Skin of body (tissue), 3 donors: ENCODE measurements at places on chromosomes 1 and 21. TPM values are rescaled to one million over a fixed set of nuclear protein-coding genes. Genes with fewer than 3 reads are reported as not detected.

The CELA3B gene
- not detected for total RNA-seq

DNA sequence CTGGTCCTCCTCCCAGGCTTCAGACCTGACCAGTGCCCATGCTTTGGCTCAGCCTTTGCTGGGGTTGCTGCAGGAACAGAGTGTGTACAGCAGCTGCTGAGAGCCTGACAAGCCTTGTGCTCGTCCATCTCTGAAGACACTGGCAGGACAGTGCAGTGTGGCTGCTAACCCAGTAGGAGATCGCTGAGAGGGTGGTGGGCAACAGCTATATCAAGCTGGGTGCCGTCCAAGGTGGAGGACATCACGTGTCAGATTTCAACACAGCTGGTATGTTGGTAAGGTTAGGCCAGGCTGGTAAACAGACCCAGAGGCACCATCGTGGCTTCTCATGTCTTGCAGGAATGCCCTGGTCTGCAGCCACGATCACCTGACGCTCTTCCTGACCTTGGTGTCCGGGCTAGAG, 17.9 kb upstream of the SLC25A34 start:
- no peak for DNase-seq

DNA sequence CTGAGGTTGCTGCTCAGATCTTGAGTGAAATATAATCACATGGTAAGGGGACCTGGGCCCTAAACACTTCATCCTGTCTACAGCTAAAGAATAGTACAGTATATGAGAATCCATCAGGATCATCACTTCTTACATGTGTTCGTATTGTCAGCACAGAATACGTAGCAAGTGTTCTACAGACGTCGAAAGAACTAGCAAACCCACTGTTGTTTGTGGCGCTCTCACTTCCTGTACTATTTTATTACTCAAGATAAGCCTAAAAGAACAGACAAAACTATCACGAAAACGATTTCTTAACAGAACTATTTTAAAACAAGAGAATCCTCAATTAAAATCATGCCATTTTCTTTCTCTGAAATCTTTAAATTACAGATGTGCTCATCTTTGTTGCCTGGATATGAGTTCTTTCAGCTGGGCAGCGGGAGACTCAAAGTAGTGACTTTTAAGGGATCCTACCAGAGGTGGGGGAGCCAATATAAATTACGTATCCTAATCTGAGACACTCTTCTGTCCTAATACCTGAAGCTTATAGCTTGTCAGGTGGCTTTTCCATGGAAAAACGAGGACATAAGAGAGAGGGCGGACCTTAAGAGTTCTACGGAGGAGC, 724 bp downstream of the ST7L start:
- DNase-seq = peak; percentile 21

- no peak for DNase-seq
Measured at GRCh38 chr1:245791410-245792312, 636.9 kb downstream of the KIF26B start.

The ZNF695 gene
- total RNA-seq = 1.7 TPM

GRCh38 chr1:11188381-11188780, 774 bp upstream of the ANGPTL7 start:
- no peak for DNase-seq

DNA sequence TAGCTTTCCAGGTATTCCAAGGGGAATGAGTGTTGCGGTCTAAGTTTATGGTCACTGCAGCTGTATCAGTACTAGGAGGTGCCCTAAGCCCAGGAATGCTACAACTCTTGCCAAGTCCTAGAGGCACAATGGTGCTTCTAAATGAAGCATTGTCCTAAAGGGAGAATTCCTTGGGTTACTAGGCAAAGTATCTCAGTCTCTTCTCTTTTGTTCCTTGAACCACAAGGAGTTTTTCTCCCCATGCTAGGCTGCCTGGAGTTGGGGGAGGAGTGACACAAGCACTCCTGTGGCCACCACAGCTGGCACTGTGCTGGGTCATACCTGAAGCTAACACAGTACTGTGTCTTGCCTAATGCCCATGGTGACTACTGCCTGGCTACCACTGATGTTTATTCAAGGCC, 50.7 kb downstream of the KMO start:
- no peak for DNase-seq

DNA sequence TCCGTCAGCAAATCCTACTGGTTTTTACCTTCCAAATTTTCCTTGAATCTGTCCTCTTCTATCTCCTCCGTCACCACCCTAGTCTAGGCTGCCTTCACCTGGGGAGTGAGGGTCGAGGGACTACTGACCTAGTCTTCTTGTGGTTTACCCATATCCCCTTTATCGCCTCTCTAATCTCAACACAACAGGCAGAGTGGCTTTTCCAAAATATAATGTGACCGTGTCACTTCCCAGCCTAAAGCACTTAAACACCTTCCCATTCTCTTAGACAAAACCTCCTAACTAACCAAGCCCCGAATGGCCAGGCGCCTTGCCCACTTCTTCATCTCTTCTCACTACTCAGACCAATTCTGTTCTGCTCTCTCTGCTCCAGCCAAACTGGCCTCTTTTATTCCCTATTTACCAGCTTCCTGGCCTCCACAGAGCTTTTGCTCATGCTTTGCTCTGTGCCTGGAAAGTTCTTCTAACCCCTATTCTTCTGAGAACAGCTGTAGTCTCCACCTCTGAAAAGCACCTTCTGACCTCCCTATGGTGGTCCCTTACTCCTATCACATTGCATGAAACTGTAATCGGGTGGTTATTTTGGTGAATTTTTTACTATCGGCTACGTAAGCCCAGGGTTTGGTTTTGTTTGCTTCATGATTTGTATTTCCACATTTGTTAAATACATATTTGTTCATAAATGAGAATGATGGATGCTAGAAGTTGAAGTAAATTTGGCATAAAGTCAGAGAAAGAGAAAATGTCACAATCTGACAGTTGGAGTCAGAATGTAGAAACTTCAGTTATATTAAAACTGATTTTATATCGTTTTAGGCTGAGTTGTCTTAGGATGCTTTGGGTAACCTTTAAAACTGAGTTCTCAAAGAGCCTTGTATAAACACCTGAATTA, 1.2 kb upstream of the NBPF1 start:
- DNase-seq = no peak

- no peak for DNase-seq
Measured at GRCh38 chr1:193181985-193182384, 4.4 kb downstream of the B3GALT2 start.

GRCh38 chr1:211935448-211935970, 99.8 kb downstream of the INTS7 start:
- DNase-seq = no peak

- DNase-seq = no peak
Measured at GRCh38 chr1:211033921-211034525, 99.9 kb downstream of the KCNH1 start.

DNA sequence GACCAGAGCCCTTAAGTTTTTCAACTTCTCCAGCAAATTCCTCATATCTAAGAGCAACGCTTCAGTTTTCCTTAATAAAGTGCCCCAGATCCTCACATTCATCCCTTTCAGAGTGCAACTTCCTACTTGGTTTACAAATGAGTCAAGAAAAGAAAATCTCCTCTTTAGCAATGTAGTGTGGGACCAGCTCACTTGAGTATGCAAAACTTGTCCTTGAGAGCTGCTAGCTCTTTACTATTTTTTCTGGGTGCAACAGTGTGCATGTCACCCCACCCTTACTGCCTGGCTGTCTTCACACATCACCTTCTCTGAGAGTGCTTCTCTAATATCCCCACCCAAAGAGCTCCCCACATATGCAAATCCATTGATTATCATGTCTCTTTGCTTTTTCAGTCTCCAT, 203.1 kb upstream of the CAMK1G start:
- no peak for DNase-seq

GRCh38 chr1:219298571-219299148, 125.0 kb downstream of the LYPLAL1 start:
- peak; percentile 95 for DNase-seq

DNA sequence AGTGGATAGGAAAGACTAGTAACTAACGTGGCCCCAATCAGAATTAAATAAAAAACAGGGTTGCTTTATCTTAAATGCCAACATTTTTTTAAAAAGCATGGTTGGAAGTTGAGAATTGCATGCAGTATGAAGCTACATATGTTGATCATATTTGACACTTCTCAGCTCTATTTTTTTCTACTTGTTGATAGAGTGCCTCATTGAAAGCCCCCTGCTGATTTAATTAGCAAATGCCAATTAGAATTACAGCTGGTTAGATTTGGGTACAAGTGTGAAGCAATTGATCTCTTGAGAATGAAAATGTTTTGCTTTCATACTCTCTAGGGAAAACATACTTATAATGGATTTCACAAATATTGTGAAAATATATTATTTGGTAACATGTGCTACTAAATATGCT, 40.5 kb downstream of the CHD1L start:
- no peak for DNase-seq

The PRRX1 gene
- 118 TPM for total RNA-seq

The FAM177B gene
- 0.20 TPM for total RNA-seq

DNA sequence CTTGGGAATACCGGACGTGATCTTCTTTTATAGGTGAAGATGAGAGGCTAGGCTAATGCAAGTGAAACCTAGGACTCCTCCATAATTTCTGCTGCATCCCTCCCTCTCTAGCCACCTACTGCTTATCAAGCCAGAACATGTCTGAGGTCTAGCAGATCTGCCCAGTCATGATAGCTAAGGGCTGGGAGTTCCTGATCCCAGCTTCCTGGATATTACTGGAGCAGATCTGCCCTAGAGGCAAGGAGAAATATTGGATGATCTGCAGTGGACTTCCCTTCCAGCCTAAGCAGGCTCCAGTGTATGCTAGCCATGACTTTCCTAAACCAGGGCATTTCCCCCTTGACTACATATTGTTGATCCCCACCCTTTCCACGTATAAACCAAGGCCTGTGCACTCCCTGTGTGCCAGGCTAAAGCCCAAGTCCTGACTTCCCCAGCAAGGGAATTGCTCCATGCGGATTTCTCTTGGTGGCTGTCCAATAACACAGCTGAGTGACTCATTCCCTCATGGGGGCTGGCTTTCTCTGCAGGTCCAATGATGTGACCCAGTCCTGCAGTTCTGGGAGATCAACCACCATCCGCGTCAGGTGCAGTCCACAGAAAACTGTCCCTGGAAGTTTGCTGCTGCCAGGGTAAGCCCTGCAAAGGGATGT, 15.5 kb upstream of the SARS1 start:
- no peak for DNase-seq

The FCRLA gene
- total RNA-seq = 0.30 TPM

DNA sequence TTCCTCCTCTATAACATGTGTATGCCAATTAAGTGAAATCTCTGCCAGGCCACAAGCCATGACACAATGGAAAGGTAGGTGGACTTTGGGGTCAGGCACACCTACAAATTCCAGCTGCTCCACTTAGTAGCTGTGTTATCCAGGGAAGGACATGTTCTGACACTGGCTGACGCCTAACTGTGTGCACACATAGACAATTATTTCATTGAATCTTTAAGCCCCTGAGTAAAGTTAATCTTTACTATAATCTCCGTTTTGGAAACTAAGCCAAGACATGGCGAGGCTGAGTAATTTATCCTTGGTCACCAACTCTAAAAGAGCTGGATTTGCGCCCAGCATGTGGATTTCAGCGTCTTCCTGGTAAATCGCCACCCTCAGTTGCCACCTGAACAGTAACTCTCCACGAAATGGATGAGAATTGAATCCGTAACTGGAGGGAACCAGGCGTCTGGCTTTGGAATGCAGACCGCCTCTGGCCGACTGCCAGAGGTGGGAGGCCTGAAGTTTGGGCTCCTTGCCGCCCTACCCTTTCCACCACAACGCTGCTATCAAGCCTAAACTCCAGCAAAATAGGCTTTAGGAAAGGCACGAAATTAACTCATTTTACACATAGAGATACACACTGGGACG, 888 bp upstream of the SNRPE start:
- DNase-seq = peak; percentile 25

DNA sequence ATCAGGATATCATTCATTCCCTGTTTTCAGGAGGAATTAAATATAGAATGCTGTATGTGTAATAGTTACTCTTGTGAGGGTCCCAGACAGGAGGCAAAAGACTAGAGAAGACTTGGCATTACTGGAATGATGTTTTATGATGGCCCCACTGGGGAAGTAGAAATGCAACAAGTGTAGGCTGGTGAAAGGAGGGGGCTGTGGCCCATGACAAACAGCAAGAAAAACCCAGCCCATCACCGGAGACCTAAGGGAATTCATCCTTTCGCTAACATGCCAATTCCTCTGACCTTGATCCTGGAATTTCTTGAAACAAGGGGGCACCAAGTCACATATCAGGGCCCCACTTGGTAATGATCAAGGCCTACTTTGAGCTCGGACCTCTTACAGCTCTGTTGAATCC, 5.5 kb upstream of the IFNGR2 start:
- DNase-seq = no peak

The CPT2 gene
- total RNA-seq = 10.6 TPM

The GBP1 gene
- 42.4 TPM for total RNA-seq

DNA sequence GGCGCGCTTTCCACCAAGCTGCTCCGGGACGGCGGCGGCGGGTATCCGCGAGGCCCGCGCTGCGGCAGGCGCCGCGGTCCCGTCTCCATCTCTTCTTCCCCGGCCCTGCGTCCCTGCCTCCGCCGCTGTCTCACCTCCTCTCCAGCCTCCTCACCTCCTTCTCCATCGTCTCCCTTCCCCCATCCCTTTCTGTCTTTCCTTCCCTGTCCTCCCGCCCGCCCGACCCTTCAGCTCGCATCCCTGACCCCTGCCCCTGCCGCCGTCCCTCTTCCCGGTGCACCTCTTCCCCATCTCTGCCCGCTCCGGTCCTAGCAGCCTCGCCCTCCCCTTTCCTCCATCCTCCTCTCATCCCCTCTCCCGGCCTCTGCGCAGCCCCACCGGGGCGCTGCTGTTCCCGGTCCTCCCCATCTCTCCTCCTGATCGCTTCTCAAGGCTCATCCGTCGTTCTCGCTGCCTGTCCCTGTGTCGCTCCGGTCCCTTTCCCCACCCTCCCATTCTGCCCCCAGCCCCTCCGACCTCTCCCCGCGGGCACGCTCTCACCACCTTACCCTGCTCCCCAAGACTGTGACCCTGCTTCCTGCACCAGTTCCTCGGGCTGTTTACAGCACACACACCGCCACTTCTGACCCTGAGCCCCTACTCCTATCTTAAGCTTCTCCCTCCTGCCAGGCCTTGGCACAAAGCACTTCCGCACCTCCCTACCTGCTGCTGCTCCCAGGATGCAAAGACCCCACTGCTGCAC, 760 bp upstream of the NPHP4 start:
- DNase-seq = no peak

- no peak for DNase-seq
Measured at GRCh38 chr1:245582026-245582425, 427.2 kb downstream of the KIF26B start.

GRCh38 chr1:160823296-160823695, 27.3 kb downstream of the LY9 start:
- DNase-seq = no peak

- no peak for DNase-seq
Measured at GRCh38 chr1:67005068-67005467, 48.9 kb downstream of the SLC35D1 start.

The PRCC gene
- 25.8 TPM for total RNA-seq

GRCh38 chr1:25246600-25247023, 642 bp downstream of the RSRP1 start:
- no peak for DNase-seq
